ENCODE measurements at places on chromosomes 3 and 15.

GRCh38 chr15:71812966-71813722 lies 2.8 kb downstream of the NR2E3 start:
- no peak overlapping the region for H3K27ac ChIP-seq
- no peaks in the 10 kb centered on the region for H3K27me3 ChIP-seq
- H3K36me3 ChIP-seq, result no peaks in the 10 kb centered on the region
- DNase-seq, result no peak
- no peak overlapping the region for H3K4me3 ChIP-seq
- no peaks in the 10 kb centered on the region for H3K4me1 ChIP-seq

- no peak overlapping the region for H3K27ac ChIP-seq
- DNase-seq, result no peak
- no peaks in the 10 kb centered on the region for H3K27me3 ChIP-seq
- H3K4me3 ChIP-seq, result no peak overlapping the region
- H3K36me3 ChIP-seq, result no peaks in the 10 kb centered on the region
- H3K4me1 ChIP-seq, result no peaks in the 10 kb centered on the region
These were observed 19.5 kb downstream of the SIAH2 start for GRCh38 chr3:150743508-150743907.

GRCh38 chr3:151635905-151636304 lies 97.8 kb upstream of the AADACL2 start:
- H3K27me3 ChIP-seq, result no peaks in the 10 kb centered on the region
- no peak overlapping the region for H3K4me3 ChIP-seq
- H3K27ac ChIP-seq, result no peak overlapping the region
- no peaks in the 10 kb centered on the region for H3K36me3 ChIP-seq
- no peaks in the 10 kb centered on the region for H3K4me1 ChIP-seq
- no peak for DNase-seq

DNA sequence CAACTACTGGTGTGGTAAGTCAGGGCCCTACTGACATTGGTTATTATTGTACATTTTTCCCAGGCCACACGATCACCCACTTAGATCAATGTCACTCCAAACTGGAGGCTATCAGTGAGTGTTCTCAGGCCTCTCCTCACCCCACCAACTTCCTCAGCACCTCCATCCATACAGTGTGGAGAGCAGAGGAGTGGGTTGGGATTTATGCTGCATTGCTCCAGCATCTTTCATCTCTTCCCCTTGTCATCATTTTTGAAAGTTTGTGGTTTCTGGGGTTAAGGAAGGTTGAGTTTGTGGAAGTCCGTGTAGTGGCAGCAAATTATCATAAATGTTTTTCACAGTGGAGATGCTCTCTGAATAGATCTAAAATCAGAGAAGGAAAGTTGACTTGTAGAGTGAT lies 60.2 kb downstream of the TLNRD1 start:
- H3K4me3 ChIP-seq, result no peak overlapping the region
- H3K27me3 ChIP-seq, result no peaks in the 10 kb centered on the region
- no peak overlapping the region for H3K27ac ChIP-seq
- no peak for DNase-seq

GRCh38 chr3:104952146-104952972 lies 414.4 kb upstream of the ALCAM start:
- no peak overlapping the region for H3K27ac ChIP-seq
- no peaks in the 10 kb centered on the region for H3K36me3 ChIP-seq
- no peak overlapping the region for H3K4me3 ChIP-seq
- DNase-seq, result no peak

DNA sequence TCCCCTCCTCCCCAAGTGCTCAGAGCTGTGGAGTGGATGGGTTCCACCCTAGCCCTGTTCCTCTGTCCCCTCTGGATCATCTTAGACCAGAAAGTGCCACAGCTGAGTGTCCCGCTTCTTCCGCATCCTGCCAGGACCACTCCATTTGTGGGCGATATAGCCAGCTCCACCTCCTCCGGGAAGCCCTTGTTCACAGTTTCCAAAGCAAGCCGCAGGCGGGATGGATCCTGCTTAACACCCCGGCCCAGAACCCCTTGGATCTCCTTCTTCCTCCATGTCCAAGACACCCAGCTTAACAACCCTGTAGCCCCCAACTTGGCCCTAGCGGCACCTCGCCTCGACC lies 490 bp upstream of the ALAS1 start:
- peak overlapping the region; percentile 77 for H3K4me3 ChIP-seq
- H3K4me1 ChIP-seq, result peaks cover 5% of the 10 kb centered on the region
- no peaks in the 10 kb centered on the region for H3K36me3 ChIP-seq
- no peak for DNase-seq
- H3K27me3 ChIP-seq, result no peaks in the 10 kb centered on the region
- peak overlapping the region; percentile 87 for H3K27ac ChIP-seq

- peak overlapping the region; percentile 33 for H3K27ac ChIP-seq
- no peak for DNase-seq
- H3K36me3 ChIP-seq, result no peaks in the 10 kb centered on the region
- H3K4me1 ChIP-seq, result peaks cover 4% of the 10 kb centered on the region
- no peaks in the 10 kb centered on the region for H3K27me3 ChIP-seq
- no peak overlapping the region for H3K4me3 ChIP-seq
These were observed 23.3 kb downstream of the CFAP161 start for GRCh38 chr15:81157195-81157938.

- no peak overlapping the region for H3K27ac ChIP-seq
- H3K36me3 ChIP-seq, result no peaks in the 10 kb centered on the region
- no peaks in the 10 kb centered on the region for H3K27me3 ChIP-seq
- H3K4me1 ChIP-seq, result no peaks in the 10 kb centered on the region
- no peak overlapping the region for H3K4me3 ChIP-seq
- no peak for DNase-seq
These were observed 384.3 kb upstream of the GBE1 start for GRCh38 chr3:82145742-82146141.
